ENCODE measurements at places on chromosomes 5 and 9.

DNA sequence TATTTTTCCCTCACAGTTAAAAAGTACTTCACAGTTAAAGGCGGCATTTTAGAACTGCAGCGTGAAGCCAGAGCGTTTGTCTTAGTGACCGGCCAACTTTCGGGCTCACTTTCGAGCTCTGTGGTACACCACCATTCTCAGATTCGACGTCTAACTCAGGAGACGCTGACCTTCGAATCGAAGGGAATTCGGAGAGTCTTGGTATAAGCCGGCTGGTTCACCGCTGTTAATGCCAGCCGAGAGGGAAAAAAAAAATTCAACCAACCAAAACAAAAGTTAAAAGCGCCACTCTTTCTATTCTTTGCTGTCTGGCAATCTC is 544 bp upstream of the SNX24 start:
- no peak for DNase-seq

DNA sequence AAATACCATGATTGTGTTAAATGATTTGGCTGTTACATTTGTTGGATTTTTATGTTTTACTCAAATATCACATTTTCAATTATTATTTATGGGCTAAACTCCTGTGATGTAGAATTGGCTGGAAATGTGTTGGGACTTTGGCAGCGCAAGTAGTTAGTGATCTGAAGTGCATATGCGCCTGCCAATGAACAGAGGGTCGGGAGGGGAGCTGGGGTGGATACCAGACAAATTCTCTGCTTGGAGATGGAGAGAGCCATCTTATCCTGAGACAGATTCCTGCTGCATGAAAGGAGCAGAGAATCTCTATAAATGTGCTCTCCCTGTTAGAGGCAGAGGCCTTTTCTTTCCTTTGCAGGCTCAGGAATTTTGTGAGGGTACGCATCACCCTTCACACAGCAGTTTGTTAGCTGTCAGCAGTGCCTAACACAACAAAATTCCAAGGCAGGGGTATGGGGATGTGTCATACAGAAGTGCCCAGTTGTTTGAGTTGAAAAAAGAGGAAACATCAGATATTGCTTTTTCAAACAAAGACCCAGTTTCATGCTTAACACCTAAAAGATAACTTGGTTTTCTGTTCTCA is 489.1 kb downstream of the CSNK1G3 start:
- DNase-seq, result no peak

DNA sequence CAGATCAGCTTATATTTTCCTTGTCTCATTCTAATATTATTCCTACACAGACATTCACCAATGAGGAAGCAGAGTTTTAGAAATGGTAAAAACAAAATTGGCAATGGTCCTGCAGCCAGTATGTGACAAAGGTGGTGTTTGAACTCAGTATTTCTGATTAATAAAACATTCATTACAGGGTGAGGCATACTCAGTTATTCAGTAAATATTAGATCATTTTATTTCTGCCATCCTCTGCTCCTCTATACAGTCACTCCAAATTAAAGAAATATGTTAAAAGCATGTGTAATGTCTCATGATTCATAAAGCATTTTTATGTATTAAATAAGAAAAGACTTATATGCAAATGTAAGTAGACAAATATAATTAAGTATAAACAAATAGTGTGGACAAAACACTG is 684.6 kb upstream of the ACO1 start:
- DNase-seq, result no peak

GRCh38 chr9:7707934-7708333 is 91.6 kb downstream of the DMAC1 start:
- no peak for DNase-seq

DNA sequence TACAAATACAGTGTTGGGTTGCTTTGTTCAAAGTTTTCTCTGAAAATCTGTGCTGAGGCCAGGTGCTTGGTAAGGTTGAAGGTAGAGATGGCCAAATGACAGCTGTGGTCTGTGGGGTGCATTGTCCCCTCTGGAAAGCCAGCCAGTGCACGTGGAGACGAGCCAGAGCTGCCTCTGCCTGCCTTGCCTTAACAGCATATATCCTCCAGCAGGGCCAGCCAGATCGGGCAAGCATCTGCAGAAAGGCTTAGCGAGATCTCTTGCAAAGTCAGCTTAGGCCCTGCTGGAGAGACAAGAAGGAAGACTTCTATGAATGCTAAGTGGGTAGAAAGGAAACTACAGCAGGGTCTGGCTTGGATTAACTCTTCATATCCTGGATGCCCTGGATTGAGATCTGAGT is 49.5 kb downstream of the GRIA1 start:
- DNase-seq, result no peak

- DNase-seq, result no peak
Observed at GRCh38 chr5:4078544-4078943, 482.9 kb downstream of the IRX1 start.

GRCh38 chr9:135524130-135524861 is 3.1 kb downstream of the LCN1 start:
- DNase-seq, result no peak

DNA sequence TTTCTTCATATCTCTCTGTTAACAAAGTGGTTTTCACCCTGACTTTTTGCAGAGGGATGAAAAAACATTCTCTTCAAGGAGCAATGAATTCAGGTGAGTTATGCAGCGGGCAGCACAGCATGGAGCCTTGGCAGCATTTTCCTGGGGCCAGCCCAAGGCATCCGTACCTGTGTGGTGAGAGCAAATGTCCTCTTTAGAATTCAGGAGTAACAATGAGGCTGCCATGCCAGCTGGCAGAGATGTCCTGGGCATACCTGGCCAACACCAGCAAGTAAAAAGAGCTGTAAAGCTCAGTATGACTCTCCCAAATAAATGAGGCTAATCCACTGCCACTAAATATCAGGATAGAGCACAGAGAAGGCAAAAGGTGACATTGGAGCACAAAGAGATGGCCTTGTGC is 277.6 kb upstream of the TRPC7 start:
- DNase-seq, result no peak

GRCh38 chr5:168426007-168426863 is 60.0 kb upstream of the RARS1 start:
- no peak for DNase-seq

DNA sequence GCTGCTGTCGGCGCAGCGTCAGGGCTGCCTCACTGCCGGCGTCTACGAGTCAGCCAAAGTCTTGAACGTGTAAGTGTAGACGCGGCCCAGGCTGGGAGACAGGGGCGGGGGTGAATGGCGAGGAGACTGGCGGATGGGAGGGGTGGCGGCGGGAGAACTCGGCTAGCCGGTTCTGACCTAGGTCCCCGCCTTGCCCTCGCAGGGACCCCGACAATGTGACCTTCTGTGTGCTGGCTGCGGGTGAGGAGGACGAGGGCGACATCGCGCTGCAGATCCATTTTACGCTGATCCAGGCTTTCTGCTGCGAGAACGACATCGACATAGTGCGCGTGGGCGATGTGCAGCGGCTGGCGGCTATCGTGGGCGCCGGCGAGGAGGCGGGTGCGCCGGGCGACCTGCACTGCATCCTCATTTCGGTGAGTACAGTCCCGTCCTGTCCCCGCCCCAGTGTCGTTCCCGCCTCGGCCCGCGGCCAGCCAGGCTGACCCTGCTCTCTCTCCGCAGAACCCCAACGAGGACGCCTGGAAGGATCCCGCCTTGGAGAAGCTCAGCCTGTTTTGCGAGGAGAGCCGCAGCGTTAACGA is 745 bp downstream of the GADD45G start:
- peak; percentile 44 for DNase-seq

DNA sequence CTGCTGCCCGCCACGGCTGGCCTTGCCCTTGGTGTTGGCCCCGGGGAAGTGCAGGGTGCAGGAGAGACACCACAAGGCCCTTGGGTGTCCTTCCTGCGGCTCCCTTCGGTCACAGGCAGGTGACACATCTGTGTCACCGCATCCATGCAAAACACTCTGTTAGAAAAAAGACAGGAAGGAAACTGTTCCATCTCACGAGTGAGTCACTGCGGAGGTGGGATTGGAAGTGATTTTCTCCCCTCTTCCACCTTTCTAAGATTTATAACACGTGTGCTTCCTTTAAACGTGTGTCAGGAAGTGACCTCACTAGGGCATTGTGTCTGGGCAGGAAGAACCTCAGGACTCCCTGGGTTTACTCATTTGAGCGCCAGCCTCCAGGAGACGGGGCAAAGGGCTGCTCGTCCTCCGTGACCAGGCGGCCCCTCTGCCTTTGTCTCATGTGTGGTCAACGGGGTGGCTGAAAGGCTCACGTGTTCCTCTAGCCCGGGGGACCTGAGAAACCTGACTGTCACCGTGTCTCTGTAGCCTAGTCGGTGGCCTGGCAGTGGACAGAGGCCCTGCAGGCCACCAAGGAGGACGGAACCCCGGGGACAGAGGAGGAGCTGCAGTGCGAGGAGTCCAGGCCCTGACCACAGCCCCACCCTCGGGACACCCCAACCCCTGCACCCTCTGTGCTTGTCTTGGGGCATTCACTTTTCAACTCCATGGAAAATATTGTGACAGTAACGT is 4.9 kb upstream of the LCN1 start:
- peak; percentile 15 for DNase-seq

- DNase-seq, result no peak
Observed at GRCh38 chr5:139443831-139444453, 4.6 kb upstream of the DNAJC18 start.

DNA sequence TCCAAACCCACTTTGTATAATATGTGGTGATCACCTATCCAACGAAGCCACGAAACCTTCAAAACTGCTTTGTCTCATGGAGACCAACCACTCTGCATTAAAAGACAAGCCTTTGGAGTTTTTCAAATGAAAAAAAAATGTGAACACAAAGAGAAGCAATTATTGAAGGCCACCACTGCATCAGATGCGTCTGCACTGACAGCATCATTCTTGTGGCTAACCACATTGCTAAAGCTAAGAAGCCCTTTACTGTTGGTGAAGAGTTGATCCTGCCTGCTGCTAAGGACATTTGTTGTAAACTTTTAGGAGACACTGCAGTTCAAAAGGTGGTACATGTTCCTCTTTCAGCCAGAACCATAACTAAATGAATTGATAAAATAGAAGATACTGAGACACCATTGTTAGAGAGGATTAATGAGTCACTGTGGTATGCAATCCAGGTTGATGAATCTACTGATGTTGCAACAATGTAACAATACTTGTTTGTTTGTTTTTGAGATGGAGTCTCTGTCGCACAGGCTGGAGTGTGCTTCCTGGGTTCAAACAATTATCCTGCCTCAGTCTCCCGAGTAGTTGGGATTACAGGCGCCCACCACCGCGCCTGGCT is 45.4 kb downstream of the TAF11L14 start:
- no peak for DNase-seq

GRCh38 chr5:156380848-156381247 is 53.9 kb downstream of the SGCD start:
- no peak for DNase-seq

GRCh38 chr5:136028090-136028489 is 698 bp upstream of the TGFBI start:
- no peak for DNase-seq

GRCh38 chr5:150541895-150542294 is 34.0 kb downstream of the NDST1 start:
- DNase-seq, result no peak

GRCh38 chr5:71475788-71476384 is 20.4 kb downstream of the BDP1 start:
- DNase-seq, result no peak

- DNase-seq, result no peak
Observed at GRCh38 chr5:127963931-127964330, 119.6 kb upstream of the SLC12A2 start.

DNA sequence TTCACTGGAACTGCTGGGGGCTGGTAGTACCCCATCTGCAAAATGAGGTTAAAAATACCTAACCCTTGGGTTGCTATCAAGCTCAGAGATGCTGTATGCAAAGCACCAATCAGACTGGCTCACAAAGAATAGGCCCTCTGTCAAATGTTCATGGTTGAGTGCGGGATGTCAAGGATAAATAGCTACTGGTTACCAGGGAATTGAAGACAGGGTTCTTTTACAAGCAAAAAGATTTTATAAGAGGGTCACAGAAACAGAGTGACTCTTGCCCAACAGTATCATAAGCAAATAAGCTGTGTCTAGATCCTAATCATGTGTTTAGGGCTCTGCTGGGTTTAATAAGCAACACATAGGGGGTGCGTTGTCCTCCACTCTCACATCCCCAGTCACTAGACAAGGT is 11.9 kb downstream of the SYK start:
- no peak for DNase-seq

DNA sequence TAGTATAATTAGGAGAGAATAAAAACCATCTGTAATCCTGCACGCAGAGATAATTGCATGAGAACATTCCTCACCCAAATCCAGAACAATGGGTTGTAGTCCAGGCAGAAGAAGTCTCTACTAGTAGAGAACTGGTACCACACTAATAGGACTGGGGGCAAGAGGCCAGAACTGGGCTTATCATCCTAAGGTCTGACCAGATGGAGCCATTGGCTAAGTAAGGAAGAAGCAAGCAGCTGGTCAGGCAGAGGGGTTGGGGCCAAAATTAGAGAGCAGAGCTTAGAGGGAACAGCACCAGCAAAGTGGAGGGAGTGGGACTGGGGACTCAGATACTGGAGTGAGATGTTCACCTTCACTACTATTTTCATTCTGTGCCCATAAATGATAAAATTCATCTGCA is 35.4 kb upstream of the MAP1B start:
- DNase-seq, result no peak

DNA sequence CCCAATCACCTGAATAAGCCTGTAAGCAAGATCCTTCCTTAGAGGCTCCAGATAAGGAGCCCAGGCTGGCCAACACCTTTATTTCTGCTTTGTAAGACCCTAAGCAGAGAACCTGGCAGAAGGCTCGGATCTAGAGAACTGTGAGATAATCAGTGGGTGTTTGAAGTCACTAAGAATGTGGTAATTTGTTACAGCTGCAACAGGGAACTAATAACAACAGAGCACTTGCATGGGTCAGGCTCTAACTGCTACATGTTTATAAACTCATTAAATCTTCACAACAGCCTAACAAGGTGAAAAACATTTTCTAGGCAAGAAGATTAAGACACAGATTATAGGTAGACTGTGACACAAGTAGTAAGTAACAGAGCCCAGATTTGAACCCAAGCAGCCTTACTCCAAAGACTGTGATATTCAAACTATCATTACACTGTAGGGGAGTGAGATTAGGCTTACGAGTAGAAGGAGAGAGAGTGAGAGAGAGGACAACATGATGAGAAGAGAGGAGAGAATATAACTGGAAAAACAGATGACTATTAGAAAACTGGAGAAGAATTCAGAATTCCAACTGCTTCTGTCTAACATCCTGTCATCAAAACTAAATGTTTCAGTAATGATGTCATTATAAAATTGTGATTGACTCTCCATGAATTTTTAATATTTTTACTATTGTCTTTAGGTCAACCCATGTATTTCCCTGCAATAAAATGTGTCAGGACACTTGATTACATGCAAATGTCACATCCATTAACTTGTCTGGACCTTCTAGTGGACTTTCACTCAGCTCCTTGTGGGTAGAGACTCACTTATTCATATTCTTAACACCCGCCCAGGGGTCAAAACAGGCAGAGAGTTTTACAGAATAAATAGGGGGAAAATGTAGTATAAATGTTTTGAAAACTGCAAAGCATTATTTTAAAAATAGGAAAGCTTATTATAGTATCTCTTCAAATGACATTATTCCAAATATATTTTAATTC is 290.9 kb upstream of the RGMB start:
- DNase-seq, result no peak

DNA sequence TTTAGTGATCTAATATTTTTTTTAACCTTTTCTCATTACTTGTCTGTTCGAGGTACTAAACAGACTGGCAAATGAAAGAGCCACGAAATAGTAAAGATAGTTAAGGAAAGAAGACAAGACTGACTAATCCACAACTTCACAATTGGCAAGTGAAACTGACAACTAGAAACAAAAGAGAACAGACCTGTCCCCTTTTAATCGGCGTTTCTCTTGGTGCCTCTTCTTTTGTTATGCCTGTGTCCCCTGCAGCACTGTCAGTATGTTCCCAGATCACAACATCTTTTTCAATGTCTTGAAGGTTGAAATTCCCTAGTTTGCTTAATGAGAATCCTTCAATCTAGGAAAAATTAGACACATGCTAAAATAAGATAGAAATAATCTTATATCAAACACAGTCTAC is 26.1 kb downstream of the TUT7 start:
- peak; percentile 30 for DNase-seq

Data from H9 (cell line).